ENCODE measurements at places on chromosomes 7 and 10.

DNA sequence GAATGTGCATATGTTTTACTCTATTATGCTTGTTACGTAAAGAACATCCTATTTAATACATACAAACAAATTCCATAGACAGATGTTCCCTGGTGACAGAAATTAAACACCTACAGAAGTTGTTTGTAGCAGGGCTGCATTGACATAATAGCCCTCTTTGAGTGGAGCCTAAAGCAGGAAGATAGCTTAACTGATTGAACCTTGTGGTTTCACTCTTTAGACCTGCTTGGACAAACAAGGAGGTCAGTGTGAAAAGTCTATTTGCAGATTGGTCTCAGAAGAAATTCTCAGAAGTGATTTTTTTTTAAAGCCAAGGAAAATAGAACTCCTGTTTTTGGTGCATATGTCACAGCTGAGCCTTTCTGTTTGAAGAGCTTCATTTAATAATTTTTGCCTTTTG is 121.3 kb downstream of the PPP1R9A start:
- no peak for DNase-seq

GRCh38 chr7:46720761-46721160 is 799.7 kb upstream of the IGFBP3 start:
- DNase-seq: no peak

- no peak for DNase-seq
Measured at GRCh38 chr7:140153666-140154161, 23.1 kb downstream of the KDM7A start.

GRCh38 chr7:96040250-96040772 is 268.0 kb downstream of the DYNC1I1 start:
- DNase-seq: no peak

DNA sequence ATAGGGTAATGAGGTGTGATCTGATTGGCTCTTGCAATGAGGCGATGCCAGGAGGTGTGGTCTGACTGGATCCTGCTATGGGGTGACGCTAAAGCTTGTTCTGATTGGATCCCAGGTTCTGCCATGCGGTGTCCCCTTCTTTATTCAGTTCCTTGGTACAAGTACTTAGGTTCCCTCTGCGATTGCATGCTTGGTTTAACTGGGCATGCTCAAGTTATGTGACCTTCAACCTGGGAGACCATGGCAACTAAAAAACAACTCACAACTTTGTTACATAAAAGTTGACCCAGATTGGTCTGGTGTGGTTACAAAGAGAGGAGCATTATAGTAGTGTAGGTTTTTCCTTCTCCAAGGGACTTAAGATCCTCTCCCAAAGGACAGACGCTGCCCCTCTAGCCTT is 49.5 kb upstream of the DNAJC1 start:
- DNase-seq: no peak

DNA sequence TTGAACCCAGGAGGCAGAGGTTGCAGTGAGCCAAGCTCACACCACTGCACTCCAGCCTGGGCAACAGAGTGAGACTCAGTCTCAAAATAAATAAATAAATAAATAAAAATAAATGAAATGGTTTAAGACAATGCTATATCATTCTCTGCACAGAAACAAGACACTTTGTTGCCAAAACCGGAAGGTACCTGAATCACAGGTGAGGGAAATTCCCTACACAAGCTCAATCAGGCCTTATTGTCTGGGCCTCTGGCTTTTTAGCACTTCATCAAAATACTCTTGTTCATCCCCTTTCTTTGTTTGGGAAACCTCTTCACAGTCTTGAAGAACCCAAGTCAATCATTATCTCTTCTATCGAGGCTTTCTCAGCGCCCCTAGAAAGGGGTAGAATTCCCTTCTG is 166.1 kb upstream of the NPSR1 start:
- DNase-seq: no peak

DNA sequence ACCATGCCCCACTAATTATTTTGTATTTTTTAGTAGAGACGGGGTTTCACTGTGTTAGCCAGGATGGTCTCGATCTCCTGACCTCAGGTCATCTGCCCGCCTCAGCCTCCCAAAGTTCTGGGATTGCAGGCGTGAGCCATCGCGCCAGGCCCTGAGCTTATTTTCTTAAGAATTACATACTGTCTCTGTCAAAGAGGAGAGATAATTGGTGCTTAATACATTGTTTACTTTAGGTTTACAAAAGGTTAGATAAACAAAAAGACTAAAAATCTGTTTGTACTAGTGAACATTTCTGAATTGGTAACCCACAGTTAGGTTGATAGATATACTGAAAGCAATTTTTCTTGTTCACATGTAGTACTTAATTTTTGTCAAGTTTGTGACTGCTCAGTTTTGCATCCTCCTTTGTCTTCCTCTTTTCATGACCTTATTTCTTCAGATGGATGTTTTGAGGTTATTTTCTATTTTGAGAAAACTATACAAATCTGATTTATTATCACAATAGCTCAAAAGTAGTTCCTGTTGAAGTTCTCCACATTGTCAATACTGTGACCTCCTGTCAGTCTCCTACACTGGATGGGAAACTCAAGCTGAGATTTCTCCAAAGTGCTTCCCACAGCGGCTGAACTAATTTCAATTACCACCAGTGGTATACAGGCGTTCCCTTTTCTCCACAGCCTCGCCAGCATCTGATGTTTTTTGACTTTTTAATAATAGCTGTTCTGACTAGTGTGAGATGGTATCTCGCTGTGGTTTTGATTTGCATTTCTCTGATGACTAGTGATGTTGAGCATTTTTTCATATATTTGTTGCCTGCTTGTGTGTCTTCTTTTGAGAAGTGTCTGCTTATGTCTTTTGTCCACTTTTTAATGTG is 22.5 kb downstream of the HHEX start:
- DNase-seq: no peak

GRCh38 chr7:33774762-33775523 is 130.4 kb upstream of the BMPER start:
- no peak for DNase-seq

DNA sequence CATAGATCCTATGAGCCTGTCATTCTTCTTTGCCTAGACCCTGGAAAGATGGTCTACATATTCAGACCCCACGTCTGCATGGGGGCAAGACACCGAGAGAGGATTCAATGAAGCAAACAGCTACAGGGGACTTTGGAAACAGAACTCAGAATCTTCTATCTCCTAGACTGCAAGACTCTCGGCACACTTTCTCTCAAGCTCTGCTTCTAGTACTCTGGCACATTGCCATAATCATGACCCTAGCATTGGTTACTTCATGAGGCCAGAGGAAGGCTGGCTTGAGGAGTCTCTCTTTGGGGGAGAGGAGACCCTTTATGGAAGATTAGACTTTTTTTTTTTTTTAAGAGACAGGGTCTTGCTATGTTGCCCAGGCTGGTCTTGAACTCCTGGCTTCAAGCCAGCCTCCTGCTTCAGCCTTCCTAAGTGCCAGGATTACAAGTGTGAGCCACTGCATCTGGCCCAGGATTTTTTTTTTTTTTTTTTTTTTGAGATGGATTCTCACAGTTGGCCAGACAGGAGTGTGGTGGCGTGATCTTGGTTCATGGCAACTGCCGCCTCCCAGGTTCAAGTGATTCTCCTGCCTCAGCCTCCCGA is 20.7 kb downstream of the CCDC3 start:
- DNase-seq: no peak

DNA sequence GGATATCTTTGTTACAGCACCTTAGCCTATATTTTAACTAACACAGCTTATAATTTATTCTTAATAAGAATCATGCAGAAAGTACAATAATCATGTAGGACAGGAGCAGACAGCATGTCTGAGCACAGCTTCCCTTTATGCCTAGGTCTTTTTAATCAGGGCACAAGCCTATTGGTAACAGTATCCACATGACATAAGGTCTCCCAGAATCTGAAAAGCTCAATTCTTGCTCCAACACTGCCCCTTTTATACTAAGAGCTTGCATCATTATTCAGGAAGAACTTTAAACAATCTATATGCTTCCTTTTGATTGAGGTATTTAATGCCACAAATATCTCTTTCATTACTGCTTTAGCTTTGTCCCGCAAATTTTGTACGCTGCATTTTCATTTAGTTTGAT is 31.6 kb downstream of the IL6 start:
- DNase-seq: no peak

DNA sequence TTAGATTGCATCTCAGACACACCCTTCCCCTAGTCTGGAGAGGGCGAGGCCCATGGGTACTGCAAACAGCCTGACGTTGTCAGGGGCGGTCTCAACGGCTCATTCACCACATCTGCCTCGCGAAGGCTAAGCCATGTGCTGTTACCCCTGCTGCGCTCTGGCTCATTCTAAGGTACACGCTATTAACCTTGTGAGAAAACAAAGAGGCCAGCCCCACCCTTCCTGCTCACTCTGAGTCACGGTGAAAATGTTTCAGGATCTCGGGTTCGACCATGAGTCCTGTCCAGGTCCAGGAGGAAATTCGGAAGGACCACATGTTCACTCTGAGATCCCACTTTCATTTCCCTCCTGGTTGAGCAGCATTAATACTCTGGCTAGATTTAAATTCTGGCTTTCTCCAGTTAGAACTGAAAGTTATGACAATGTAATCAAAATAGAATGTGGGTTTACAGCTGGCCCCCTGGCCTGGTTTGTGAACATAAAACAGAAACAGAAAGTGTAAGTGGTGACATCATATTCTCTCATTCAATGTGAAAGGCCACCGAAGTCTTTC is 55.2 kb downstream of the EGFR start:
- DNase-seq: peak; percentile 45

DNA sequence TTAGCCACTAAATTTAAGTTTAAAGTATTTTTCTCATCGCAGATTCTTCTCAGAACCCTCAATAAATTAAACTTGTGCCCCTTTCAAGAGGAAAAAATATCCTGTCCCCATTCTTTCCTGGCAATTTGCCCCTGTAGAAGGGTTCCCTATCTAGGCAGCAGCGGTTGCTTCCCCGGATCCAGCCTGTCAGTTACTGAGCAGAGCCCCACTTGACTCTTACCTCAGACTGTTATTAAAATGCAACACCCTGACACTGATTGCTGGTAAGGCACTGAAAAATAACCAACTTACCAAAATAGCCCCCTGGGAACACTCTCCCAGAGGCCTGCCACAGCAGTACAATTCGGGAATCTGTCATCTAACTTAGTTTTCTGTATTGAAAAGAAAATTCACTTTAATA is 13.9 kb downstream of the LMTK2 start:
- no peak for DNase-seq

- no peak for DNase-seq
Measured at GRCh38 chr7:16065939-16066338, 355.4 kb downstream of the CRPPA start.

DNA sequence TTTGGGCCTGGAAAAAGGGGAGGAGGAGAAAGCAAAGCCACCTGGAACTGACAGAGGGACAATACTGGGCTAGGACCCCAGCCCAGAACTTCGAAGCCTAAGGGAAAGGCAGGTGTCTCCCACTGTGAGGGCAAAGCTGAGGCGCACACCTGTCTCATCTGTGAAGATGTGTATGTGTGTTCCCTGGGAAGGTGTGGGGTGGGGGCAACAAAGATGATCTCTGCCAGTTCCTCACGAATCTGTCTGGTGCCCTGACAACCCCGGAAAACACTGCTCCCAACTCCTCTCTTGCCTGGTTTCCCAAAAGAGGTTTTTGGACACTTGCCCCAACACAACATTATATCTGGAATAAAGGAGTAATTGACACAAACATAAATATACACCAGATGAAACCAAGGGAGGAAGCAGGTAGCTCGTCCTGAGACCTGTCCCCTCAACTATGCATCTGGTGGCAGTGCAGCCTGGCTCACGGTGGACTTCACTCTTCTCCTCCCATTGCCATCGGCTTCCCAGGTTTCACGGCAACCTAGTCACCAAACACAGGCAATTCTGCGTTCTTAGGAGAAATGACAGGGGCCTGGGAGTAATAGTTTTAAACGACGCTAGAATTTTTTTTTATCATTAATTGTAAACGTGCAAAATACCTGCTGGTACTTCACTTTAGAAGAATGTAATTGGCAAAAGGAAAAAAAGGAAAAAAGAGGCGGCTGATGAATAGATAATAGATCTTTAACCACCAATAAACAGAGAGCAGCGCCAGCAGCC is 1.7 kb upstream of the EMX2 start:
- no peak for DNase-seq

- DNase-seq: no peak
Measured at GRCh38 chr7:143384661-143385631, 3.8 kb downstream of the ZYX start.

GRCh38 chr10:57624856-57625592 is 642.7 kb downstream of the IPMK start:
- no peak for DNase-seq

- no peak for DNase-seq
Measured at GRCh38 chr10:48493083-48493871, 111.6 kb downstream of the ARHGAP22 start.

- DNase-seq: no peak
Measured at GRCh38 chr7:138625849-138626230, 75.3 kb downstream of the SVOPL start.
